Small intestine (tissue), 16 donors: ENCODE measurements at places on chromosomes 1 and 21. TPM values are rescaled to one million over a fixed set of nuclear protein-coding genes. Genes with fewer than 3 reads are reported as not detected.

DNA sequence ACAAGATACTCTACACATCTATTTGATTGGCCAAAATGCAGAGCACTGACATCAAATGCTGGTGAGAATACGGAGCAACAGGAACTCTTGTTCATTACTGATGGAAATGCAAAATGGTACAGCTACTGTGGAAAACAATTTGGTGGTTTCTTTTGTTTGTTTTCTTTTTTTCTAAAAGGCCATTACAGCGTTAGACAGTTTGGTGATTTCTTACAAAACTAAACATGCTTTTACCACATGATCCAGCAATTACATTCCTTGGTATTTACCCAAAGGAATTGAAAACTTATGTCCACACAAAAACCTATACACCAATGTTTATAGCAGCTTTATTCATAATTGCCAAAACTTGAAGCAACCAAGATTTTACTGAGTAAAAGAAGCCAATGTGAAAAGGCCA is 66.4 kb upstream of the FBXO28 start:
- DNase-seq: no peak

DNA sequence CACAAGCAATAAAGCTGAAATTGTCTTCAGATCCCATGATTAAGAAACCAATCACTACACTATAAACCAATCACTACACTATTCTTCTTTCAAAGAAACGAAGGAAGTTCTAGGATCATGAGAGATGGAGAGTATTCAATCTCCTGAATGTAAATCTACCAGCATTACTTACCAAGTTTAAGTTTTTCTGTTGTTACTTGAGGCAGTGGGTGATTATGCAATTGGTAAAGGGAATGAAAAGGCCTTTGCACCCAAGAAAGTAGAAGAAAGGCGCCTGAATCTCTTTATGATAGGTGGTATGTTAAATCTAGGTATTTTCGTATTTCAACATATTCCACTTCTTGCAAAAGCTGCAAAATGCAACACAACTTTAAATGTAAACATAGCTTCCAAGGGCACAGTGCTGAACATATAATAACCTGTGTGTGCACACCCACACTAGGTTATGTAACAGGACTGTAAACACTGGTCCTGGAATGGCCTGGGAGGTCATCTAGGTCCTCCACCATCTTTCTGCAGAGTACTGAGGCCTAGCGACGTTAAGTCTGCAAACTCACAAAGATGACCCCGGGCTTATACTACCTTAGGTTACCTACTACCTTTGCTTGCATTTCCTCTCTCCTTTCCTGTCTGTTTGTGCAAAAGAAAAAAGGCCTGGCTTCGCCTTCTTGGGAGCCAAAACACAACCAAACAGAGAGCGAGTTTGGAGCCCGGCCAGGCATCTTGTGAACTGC is 1.1 kb upstream of the UAP1 start:
- DNase-seq: peak; percentile 70

GRCh38 chr1:7930645-7931445 is 9.8 kb downstream of the TNFRSF9 start:
- no peak for DNase-seq

The PLEKHN1 gene
- 0.64 TPM for polyA plus RNA-seq
